ENCODE measurements at places on chromosomes 7 and 10.

DNA sequence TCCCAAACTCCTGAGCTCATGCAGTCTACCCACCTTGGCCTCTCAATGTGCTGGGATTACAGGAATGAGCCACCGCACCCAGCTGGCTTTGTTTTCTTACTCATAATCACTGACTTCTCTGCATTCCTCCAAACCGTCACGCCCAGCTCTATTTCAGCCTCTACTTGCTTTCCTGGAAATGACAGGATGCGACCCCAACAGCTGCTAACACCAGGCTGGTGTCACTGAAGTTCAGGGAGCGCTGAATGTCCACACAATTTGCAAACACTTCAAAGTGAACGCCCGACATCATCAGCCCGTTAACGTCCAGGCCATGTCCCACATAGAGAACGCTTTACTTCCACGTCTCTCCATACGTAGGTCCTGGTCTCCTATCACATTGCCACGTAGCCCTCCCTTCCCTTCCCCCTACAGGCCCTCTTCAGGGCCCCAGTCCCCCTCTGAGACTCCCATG is 12.8 kb upstream of the PROSER2 start:
- no peak for DNase-seq

DNA sequence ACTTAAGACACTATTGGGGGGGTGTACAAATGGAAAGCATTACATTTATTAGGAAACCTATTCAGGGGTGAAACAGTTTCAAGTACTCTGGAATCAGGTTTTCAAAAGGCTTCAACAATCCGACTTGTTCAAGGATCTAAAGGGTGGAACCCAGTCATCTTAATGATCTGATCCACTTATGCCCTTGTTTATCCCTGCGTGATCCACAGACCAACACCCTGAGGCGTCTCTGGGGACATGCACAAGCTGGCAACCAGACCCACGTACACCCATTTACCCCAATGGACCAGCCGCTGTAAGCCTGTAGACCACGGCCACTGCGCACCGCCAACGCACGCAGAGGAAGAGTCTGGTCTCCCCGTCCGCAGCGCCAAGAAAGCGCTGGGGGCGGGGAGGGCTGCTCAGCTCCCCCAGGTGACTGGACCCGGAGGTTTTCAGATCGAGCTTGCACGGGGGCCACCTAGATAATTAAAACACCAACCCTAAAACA is 13.4 kb downstream of the HNRNPF start:
- no peak for DNase-seq

DNA sequence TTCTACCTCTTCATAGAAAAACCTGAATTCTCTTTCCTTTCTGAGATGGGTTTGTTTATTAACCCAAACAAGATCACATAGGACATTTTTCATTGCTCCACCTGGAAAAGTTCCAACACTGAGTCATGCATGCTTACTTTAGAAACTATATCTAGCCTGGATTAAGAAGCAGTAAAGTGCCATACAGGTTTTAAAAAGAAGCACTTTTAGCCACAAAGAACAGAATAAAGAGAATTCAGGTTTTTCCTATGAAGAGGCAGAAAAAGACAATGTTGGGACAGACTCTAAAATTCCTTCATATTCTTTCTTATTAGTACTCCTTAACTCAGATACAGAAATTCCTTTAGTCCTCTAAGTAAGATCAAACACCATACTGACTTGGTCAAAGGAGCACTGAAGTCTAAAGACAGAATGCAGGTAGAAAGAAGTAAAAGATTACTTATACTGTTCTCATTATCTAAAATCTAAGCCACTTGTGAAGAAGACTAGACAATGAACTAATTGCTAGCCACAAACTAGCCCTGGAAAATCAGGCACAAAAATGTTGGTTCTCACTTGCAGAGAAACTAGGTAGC is 241.3 kb downstream of the ANK3 start:
- no peak for DNase-seq

DNA sequence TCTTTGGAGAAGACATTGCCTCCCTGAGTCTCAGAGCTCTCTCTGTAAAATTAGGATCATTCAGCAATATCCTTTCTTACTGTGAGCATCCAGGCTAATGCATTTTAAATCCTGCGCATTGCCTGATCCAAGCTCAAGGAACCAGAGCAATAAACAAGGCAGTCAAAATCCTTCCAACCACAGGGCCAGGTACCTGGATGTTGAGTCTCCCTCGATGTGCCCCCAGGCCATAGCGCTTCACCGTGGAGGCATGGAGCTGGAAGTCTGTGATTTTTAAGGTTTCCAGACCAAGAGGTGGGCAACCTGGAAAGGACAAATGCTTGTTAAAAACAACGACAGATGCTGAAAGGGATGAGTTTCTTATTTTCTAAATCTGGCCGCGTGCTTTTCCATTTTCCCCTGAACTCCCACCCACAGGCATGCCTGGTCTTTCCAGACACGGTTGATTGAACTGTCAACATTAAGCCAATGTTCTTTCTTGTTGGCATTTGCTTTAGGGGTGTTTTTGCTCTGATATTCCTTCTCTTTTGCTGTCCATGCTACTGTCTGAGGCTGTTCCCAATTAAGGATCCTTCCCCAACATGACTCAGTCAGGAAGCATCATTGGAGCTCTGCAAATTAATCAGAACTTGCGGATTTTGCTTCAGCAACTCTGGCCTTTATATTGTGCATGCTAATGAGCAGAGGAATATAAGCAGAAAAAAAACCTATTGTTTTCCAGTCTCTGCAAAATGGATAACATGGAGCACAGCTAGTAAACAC is 29.0 kb downstream of the CPXM2 start:
- DNase-seq: no peak

DNA sequence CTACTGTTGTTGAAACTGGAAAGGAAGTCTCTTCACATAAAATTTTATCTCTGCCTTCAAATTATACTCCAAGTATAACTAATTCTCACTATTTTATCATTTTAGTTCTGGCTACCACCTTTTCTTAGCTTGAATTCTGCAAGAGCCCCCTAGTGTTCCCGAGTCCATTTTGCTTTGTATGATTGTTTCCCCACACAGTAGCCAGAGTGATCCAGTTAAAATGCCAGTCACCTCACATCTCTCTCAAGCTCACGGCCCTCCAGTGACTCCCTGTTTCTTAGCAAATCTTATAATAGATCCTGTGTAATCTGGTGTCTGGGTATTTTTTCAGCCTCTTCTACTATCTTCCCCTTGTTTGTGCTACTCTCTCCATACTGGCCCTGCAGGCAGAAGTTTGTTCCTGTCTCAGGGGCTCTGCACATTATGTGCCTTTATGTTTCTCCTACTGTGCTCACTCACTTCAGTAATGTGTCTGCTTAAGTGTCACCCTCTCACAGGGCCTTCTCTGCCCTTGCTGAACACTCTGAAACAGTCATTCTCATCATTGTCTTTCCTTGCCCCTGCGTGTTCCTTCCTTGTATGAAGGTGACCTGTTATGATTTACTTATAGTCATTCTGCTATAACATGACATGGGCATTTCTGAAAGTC is 8.9 kb downstream of the WAC start:
- no peak for DNase-seq

DNA sequence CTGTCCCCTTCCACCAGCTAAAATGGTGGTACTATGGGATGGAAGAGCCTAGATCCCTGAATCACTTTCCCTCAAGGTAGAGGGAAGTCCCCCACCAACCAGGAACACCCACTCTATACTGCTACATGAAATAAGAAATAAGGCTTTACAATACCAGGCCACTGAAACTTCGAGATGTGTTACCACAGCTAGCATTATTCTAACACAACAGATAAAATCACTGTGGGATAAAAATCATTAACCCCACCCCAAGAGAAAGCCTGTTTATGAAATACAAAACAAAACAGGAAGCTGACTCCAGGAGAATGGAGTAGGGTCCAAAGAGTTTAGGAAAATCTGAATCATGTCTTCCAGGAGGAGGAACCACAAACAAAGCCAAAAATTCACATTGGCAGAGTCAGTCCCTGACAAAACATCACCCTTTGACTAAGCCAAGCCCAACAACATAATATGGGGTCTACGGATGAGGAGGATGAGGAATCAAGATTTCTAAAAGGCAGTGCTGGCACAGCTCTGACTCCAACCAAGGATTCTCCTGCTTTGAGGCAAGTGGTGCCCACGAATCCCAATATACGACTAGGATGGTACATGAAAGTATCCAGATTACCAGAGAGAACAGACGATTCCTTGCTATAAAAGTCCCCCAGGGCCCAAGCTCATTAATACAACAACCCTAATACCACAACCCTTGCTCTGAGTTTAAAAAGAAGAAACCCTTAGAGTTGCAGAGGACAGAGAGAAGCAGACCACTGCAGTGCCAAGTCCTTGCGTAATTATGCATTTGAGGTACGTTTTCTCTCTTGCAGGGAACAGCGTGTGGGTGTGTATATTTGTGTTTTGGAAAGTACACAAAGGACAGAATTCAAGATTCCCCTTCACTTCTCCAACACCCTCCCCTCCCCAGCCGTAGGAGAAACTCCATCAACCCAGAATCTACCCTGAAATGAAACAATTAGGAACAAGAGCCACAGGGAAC is 23.7 kb downstream of the XPNPEP1 start:
- DNase-seq: no peak

GRCh38 chr7:89332026-89332425 is 536.5 kb upstream of the TEX47 start:
- no peak for DNase-seq

DNA sequence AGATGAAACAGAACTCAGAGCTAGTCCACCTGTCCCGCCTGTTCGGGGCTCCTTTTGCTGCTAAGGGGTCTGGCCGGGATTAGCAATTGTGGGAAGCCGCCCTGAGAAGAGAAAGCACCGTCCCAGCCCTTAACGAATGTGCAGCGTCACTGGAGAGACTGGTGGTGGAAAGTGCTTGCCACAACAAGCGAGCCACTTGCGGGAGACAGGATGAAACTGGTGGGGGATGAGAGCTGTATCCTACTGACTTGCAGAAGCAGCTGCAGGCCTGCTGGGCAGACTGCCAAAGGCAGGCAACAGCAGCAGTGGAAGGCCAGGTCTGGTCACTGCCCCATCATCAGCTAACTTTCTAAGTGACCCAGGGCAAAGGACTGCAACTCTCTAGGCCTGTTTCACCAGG is 95.4 kb downstream of the FAM53B start:
- no peak for DNase-seq

DNA sequence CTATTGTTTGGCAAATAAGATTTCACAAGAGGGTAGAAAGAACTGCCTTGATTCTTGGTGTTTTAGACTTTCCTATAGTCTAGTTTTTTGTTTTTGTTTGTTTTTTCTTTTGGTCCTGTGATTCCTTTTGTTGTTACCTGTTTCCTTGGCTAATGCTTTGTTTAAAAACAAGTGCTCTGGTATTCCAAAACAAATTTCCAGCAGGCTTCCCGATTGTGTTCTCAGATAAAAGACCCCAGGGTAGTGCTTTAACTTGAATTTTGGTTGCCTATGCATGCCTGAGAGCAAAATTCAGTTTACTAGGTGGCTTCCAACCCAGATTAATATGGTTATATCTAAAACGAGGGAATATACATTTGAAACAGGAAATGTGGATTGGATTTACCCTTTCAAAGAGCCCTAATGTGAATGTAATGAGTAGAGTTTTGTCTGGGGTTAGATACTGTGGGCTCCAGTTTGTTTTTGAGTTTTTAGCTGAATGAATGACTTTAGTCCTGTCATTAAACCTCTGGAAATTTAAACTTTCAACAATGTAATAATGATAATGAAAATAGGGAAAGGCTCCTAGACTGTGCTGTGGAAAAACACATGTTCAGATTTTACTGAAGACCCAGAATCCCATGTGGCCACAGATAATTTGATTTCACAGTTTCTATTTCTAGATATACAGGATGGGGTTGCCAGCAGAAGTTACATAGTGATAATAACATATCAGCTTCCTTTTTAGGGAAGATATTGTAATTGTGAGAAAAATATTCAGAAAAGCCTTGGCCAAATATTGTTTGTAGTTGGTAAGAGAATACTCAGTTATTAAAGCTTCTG is 23.9 kb downstream of the AUTS2 start:
- no peak for DNase-seq

GRCh38 chr7:108129018-108129965 is 869 bp downstream of the LAMB4 start:
- DNase-seq: no peak

DNA sequence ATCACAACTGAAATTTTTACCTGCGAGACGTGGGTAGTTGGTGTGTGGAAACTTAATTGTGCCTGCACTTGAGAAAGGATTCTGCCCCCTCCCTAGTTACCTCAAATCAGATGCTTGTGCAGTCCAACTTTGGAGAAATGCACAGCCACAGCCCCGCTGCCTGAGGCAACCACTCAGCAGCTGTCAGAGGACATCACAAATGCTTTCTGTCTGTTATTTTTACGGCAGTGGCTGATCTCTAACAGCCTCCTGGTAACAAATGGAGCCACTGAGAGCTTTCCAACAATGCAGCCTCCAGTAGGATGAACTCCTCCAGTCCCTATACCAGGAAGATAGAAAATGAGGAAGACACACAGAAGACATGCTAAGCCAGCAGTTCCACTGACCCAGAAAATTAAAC is 712.2 kb upstream of the GHITM start:
- DNase-seq: no peak

DNA sequence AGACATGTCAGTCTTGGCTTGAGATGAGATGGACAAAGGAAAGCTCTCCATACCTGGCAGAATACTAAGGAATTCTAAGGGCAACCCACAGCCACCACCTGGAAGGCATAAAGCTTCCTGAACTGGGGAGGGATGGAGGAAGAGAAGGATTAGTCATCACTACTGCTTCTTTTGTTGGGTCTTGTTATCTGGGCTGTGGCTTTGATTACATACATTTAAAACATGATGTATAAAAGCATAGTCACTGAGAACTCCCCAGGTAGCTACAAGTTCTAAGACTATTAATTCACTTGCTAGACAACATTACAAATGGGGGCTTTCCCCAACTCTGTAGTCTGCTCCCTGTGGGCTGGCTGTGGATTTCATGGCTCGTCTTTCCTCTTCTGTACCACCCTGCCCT is 58.2 kb downstream of the RBM33 start:
- DNase-seq: no peak

DNA sequence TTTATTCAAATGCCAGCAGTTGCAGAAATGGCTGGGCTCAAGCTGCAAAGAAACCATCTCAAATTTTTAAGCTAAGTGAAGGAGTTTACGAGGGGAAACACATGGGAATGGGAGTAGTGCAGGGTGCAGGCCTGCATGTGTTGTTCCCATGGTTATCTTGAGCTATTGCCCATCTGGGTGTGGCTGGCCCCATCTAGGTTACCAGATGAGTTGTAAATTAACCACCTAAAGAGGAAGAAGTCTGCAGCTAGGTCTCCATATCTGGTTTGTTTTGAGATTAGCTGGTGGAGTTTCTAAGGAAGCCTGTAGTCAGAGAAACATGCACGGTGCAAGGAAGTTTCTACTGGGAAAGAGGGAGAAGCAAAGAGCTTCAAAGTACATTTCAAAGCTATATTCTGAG is 23.3 kb upstream of the STEAP2 start:
- DNase-seq: no peak

GRCh38 chr10:124595143-124595883 is 133.7 kb downstream of the LHPP start:
- no peak for DNase-seq

GRCh38 chr10:18699849-18700840 is 40.9 kb downstream of the ARL5B start:
- DNase-seq: no peak

DNA sequence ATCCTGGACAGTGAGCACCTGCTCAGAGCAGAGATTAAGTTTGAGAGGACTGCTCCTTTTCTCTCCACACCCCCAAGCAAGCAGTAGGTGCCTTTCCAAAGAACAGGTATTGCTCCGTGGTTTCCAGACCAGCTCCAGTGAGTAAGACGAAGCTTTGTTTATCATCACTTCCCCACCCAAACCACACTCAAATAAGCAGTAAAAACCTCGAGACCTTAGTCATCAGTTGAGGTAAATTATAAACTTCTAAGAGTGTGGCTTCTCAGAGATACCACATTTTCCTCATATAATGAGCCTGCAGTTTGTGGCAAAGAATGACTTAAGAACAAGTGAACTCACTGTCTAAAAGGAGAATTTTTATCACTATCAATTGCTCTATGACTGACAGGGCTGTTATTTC is 50.0 kb upstream of the GRB10 start:
- DNase-seq: no peak
